ENCODE measurements at places on chromosomes 12 and 14. TPM values are rescaled to one million over a fixed set of nuclear protein-coding genes. Genes with fewer than 3 reads are reported as not detected.

GRCh38 chr12:107386569-107386968 is 293.2 kb upstream of the CRY1 start:
- H3K36me3 ChIP-seq: no peaks in the 10 kb centered on the region
- no peaks in the 10 kb centered on the region for H3K27me3 ChIP-seq
- H3K27ac ChIP-seq: no peak overlapping the region
- H3K4me1 ChIP-seq: no peaks in the 10 kb centered on the region

DNA sequence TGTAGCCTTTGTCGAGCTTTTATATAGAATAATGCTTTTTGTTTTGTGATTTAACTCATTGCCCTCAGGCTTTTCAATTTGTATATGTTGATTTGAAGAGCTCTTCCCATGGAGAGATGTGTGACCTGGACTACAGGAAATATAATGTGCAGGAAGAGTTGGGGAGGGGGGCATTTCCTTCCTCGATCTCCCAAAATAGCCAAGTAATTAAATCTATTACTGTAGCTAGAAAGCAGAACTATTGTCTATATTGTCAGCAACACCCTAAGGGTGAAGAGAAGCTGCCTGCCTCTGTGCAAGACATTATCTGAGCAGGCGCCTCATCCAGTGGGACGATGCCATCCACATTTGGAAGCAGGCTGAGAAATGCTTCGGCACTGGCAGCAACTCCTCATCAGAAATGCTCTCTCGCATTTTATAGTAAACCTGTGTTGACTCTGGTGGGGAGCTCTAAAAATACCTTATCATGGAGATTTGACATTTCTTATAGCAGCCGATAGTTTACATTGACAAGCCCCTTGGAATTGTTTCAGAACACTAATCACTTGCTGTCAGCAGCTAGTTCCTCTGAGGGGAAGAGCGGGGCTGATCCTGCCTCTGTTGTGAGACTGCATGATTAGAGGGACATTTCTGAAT is 392.5 kb upstream of the RGS6 start:
- no peak overlapping the region for H3K4me3 ChIP-seq
- no peak overlapping the region for H3K27ac ChIP-seq
- DNase-seq: no peak

- no peak overlapping the region for H3K27ac ChIP-seq
- H3K4me1 ChIP-seq: no peaks in the 10 kb centered on the region
Measured at GRCh38 chr12:97466000-97466399, 3.4 kb downstream of the RMST start.

DNA sequence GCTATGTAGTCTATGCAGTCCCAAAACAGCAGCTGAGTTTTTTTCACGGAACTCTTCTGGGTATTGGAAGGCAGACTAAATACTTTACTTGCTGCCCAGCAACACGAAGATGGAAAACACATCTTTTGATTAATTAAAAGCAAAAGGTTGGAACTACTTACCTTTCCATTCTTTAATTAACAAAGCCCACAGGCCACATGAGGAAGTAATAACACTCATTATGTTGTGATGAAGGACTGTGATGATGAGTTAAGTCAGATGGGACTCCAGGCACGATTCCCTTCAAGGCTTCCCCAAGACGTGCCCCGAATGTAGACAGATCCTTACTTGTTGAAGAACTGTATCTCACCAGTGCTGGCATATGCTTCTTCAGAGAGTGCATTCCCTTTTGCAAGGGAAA is 129.0 kb downstream of the WIF1 start:
- no peak overlapping the region for H3K27ac ChIP-seq
- no peaks in the 10 kb centered on the region for H3K36me3 ChIP-seq
- no peak for DNase-seq
- H3K4me3 ChIP-seq: no peak overlapping the region

DNA sequence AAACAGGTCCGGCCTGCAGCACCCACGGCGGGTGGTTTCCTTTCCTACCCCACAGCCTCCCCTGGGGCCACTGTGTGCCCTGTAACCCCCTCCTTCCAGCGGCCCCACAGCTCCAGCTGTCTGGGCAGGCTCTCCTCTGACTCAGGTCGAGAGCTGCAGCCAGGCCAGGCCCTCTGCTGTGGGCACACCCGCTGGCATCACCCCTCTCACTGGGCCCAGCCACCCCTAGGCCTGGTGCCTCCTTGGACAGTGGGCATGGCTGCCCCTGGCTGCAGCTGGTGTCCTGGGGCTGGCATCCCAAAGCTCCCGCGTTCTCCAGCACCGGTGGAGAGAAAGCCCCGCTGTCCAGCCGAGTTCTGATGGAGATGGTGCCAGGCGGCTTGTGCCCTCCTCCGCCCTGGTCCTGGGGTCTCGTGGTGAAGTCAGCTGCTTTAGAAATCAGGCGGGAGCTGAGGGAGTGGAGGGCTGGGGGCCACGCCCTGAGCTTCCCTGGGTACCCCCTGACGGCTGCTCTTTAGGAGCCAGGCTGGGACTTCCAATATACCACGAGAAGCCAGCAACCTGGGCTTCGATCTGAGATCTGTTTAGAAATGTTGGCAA is 114.9 kb downstream of the KIF26A start:
- no peak for DNase-seq

HOXC5 gene
- 5.0 TPM for total RNA-seq

ARID2 gene
- 39.5 TPM for total RNA-seq

PRB2 gene
- total RNA-seq: not detected

FOXN4 gene
- 0.08 TPM for total RNA-seq

GLT1D1 gene
- total RNA-seq: not detected

STON2 gene
- 0.36 TPM for total RNA-seq

LRRC43 gene
- total RNA-seq: 1.5 TPM

RNASE3 gene
- total RNA-seq: not detected

CCDC197 gene
- total RNA-seq: not detected

RNF212B gene
- total RNA-seq: not detected

GNB3 gene
- total RNA-seq: 0.21 TPM

Data from Panc1 (cell line).